Panc1 (cell line): ENCODE measurements at places on chromosomes 2 and 18.
A peak's percentile ranks its signal among the peaks of the same experiment; 100 is the strongest.

DNA sequence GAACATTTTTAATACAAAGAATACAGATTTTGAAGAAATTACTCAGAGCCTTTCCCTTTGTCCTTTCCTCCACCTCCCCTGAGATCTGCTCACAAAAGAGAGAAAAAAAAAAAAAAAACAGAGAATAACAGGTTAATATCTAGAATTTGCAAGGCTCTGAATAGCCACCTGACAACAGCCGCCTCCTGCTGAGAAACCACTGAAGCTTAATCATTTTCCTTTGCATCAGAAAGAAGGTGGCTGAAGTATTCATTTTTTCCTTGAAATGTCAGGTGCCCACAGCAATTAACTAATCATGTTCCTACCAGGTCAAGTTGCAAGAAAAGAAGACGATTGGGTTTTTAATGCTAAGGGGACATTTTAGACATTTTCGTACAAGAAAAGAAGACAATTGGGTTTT lies 21.2 kb downstream of the CNTNAP5 start:
- DNase-seq, result no peak

- DNase-seq, result no peak
Measured at GRCh38 chr2:176390276-176391147, 121.3 kb downstream of the MTX2 start.

- DNase-seq, result no peak
Measured at GRCh38 chr2:130372833-130373807, 17.3 kb downstream of the PTPN18 start.

DNA sequence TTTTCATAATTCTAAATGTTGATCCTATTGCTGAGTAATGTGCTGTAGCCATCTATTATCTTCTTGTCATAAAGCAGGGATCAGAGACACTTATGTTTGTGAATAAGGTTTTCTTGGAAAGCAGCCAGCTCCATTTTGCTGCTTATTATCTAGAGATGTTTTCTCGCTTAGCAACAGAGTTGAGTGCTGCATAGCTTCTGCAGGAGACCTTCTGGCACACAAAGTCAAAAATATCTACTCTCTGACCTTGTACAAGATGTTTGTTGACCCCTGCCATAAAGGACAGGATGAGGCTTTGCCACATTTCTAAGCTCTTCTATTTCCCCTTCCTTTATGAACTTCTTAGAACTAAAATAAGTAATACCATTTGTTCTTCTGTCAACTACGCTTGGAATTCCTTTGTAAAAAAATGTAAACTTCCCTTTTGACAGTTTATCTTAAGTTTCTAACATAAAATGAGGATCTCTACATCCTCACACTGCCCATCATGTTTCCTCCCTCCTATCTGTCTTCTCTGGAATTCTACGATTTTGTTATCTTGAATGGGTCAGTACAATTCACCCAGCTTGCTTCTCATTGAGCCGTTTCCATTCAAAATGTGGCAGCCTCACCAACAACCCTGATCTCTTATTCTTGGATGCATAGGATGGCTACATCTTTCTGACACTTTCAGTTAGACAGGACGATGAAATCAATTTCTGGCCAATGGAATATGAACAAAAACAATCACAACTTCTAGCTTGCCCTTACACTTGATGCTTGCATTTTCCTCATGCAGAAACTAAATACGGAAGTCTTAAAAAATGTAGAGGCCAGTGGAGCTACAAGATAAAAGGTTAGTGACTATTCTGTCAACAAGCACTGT lies 1377.0 kb downstream of the SUCLG1 start:
- no peak for DNase-seq

GRCh38 chr2:225207043-225207442 lies 164.8 kb upstream of the DOCK10 start:
- DNase-seq, result no peak

GRCh38 chr2:98730707-98731040 lies 258 bp downstream of the MGAT4A start:
- no peak for DNase-seq

DNA sequence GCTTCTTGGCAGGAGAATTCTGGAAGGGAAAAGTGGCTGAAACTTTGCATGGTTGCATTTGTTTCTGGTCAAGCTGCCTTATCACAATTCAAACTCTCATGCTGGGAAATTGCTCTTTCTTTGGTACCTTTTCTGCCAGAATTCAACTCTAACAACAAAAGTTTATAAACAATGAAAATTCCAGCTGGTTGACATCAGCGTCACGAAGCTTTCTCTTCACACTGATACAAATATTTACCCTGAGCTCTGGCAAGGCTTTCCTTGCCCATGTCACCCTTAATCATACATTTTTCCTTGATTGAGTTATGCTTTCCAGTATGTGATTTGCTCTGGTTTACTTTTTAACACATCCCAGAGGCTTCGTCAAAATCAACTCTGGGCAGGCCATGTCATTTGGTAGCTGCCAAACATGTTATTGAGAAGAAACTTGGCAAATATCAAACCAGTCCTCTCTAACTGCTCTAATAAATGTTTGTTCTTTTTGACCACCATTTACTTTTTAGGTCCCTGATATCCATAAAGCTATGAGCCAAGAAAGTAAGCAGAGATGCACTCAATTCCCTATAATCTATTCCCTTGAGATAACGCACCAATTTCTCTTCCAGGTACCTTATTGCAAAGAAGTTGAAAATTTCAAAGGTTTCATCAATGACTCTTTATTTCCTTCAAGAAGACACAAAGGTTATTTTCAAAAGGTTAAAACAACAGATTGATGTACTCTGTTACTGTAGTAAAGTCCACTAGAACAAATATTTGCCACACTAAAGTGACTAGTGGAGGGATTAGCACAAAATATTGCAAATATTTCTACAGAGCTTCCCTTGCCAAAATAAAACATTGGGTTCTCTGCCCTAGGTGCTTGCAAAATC lies 1241.1 kb upstream of the ZEB2 start:
- DNase-seq, result peak; percentile 56

DNA sequence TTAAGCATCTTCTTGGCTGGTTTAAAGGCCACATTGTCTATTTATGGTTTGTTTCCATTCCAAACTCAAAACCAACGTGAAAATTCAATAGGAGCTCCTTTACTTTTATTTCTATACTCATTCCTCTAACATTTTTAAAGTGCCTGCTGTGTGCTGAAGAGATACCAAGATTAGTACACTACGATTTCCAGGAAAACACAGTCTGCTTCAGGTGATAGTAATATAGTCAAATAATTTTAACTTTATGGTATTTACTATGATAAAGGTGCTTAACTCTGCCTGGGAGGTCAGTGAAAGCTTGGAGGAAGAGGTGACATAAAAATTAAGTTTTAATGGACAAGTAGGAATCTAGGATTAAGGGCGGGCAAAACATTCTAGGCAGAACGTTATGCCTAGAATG lies 121.4 kb downstream of the KIAA1328 start:
- DNase-seq, result no peak

GRCh38 chr18:59900222-59901128 lies 679 bp downstream of the PMAIP1 start:
- DNase-seq, result no peak

DNA sequence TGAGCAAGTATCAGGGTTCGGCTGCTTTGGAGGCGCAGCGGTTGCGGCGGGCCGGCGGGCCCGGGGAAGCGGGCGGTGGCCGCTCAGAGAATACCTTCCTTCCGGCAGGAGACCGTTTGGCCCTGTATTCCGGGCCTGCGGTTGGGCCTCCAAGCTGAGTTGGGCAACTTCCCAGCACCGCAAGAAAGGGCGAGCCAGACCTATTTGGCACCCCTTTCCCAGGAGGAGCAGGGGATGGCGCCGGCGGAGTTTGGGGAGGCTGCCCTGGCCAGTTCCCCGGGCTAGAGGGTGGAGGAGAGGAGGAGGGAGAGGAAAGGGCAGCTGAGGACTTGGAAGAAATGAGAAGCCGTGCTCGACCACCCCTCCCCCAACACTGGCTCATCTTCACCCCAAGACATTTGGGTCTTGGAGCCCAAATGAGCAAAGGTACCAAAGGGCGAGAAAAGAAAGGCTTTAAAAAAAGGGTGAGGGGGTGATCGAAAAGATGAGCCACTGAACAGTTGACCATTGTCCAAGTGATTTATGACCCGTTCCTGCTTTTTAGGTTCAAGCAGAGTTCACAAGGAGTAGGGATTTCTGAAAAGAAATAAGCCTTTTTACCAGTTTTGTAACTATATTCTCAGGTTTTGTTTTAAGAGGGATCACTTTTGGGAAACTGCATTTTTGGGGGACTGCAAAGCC lies 8.4 kb downstream of the HOXD3 start:
- DNase-seq, result no peak

GRCh38 chr18:38545071-38545470 lies 979.5 kb upstream of the CELF4 start:
- no peak for DNase-seq

GRCh38 chr2:106827158-106827557 lies 58.8 kb downstream of the ST6GAL2 start:
- DNase-seq, result no peak

DNA sequence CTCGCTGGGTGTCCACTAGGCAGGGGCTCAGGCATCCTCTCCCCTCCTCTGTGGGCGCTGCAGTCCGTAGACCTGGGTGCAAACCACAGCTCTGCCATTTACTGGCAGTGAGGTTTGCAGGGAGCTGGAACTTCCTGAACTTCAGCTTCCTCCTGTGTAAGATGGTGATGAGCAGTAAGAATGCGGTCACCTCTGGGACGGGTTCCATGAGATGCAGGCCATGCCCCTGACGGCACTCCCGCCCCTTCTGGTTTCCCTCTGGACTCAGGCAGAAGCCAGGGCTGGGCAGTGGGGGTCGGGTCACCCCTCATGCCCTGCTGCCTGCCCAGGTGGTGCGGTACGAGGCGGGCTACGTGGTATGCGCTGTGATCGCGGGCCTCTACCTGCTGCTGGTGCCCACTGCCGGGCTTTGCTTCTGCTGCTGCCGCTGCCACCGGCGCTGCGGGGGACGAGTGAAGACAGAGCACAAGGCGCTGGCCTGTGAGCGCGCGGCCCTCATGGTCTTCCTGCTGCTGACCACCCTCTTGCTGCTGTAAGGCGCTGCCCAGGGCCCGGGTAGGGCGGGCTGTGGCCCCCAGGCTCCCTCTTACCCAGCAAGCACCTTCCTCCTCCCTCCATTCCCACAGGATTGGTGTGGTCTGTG lies 1.5 kb downstream of the PROM2 start:
- no peak for DNase-seq

- DNase-seq, result no peak
Measured at GRCh38 chr2:140473851-140474250, 1657.0 kb downstream of the LRP1B start.

- DNase-seq, result no peak
Measured at GRCh38 chr2:128197059-128197458, 106.1 kb downstream of the UGGT1 start.

DNA sequence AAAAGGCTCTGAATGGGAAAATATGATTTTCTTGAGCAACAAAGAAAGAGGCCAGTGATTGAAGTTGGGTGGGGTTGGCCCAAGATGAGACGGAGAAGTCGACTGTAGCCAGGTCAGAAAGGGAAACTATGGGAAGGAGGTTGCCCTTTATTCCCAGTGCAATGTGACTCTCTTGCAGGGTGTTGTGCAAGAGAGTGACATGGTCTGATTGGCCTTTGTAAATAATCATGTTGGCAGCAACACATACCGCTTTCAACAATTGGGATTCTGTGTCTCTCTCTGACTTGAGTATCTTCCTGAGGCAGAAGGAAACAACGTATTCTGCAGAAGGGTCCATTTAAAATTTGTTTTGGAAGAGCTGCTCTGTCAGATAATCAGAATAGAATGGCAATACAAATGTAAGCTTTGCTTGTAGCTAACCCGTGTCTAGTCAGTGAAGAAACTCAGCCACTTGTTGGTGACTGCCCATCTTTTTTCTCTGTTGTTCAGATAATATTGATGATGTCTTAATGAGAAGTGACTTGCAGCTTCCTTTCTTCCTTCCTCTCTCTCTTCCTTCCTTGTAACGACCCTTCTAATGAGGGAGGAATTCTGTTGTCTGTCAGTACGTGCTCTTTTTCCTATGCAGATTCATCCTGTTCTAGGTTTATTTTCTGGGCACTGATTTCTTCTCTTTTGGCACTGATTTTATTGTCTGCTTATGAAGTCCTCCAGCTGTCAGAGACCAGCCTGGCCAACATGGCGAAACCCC lies 311.0 kb upstream of the FAM98A start:
- DNase-seq, result no peak

DNA sequence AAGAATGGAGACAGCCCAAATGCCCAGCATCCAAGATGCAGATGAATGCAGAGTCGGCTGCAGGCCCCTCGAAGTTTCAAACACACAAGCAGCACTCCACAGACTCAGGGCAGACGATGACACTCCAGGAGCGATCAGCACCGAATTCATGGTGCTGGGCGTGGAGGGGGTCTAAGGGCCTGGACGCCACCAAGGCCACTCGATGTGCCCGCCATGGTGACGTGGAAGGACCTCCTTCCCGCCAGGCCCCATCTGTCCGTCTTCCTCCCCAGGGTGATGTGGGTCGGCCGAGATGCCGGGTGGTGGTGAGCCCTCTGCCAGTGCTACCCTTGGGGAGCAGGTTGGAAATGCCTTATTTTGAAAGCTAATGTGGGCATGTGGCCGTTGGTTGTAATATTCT lies 9.4 kb downstream of the KIF1A start:
- no peak for DNase-seq

GRCh38 chr18:39845106-39845505 lies 2109.9 kb upstream of the PIK3C3 start:
- no peak for DNase-seq

DNA sequence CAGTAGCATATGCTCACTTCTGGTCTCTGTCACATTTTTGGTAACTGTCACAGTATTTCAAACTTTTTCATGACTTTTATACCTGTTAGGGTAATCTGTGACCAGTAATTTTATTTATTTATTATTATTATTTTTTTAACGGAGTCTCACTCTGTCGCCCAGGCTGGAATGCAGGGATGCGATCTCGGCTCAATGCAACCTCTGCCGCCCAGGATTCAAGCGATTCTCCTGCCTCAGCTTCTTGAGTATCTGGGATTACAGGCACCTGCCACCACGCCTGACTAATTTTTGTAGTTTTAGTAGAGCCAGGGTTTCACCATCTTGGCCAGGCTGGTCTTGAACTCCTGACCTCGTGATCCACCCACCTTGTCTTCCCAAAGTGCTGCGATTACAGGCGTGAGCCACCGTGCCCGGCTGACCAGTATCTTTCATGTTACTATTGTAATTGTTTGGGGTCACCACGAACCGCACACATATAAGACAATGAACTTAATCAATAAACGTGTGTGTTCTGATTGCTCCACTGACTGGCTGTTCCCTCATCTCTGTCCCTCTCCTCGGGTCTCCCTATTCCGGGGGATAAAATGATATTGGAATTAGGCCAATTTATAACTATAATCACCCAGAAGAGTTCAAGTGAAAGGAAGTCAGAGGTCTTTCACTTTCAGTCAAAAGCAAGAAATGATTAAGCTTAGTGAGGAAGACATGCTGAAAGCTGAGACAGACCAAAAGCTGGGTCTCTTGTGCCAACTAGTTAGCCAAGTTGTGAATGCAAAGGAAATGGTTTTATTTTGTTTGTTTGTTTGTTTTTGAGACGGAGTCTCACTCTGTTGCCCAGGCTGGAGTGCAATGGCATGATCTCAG lies 22.9 kb downstream of the TGIF1 start:
- DNase-seq, result no peak

DNA sequence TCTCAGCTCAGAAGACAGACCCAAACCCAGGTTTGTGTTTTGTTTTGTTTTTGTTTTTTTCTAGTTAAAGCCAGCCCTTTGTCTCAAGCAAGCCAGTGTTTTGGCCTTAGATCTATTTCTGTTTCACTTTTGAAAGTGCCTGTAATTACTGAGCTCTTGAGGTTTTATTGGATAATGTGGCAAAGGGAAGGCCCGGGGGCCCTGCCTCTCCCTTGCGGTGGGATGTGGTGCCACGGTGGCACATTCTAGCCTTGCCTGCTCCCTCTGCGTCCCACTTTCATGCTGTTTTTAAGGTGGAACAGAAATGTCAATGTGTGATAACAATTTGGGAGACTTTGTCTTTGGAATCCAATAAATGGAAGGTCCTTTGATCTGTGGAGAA lies 2.5 kb downstream of the HPCAL1 start:
- DNase-seq, result no peak
